Stimulated activated CD4-positive, alpha-beta T cell treated with anti-CD3 and anti-CD28 coated beads, Interleukin-1b, Interleukin-23, amount 100 ng/mL, for 1 hour (primary cell): ENCODE measurements at places on chromosomes 6 and 20.

DNA sequence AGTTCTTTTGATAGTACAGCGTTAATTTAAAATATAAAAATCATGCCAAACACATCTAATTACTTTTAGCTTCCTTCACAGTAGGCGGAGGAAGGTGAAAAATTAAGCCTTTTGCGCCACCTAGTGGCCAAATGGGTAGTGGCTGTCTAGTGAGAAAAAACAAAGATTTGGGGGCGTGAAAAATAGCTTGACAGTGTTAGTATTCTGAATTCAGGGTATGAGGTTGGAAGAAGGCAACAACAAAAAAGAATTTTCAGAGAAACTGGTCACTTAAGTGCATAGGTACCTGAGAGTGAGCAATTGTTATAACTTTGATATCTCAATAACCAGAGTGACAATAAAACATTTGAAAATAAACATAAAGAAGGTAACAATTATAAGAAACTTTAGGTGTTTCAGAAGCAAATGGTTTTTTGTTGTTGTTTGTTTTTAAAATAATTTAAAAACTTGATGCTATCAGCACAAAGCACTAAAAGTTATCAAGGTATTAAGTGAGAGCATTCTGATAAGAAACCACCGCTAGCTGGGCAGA is 14.3 kb downstream of the PSMB9 start:
- peak; percentile 67 for DNase-seq

DNA sequence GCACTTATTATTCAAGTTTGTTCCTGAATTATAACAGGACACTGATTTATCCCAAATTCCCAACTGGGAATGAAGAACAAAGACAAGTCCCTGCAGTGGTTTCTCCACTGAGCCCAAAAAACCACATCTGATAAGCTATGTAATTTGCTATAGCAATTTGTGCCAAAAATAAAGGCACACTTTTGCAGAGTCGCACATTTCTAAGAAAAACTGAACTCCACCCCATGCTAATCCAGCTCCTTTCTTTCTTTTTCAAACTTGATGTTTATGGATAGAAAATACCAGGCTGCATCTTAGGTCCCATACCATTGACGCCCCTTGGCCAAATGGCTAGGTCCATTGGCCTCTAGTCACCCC is 170.2 kb upstream of the CITED2 start:
- DNase-seq, result no peak

GRCh38 chr20:9912858-9913434 is 74.1 kb upstream of the PAK5 start:
- no peak for DNase-seq

DNA sequence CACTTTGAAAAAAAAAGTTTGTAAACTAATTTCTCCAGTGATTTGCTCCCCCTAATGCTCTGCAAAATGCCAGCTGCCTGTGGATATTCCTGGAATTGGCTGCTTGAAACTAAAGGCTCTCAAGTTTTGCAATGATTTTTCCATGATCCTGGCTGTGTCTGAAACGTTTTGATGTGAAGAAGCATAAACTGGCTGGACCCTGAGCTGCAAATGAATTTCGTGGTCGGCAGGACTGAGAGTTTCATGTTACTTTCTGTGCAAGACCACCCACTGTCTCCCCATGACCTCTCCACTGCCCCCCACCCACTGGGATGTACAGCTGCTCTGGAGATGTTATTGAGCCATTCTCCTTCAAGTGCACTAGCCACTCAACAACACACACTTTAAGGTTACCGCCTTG is 171.3 kb upstream of the SSTR4 start:
- no peak for DNase-seq

DNA sequence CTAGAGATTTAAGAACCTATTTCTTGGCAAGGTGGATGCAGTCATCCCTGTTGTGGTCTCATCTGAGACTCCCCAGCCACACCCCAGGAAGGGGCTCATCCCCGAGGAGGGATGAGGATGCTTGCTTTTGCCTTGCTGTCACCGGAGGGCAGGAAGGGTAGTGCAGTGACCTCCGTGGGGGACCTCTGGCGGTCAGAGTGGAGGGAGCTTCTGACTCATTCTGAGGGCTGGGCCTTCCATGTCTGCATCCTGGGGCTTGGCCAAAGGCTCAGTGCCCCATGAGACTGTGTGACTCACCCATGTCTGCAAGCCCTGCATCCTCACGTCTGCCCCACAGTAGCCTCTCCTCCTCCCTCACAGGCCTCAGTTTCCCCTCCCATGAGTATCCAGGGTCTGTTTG is 38.7 kb downstream of the UQCC2 start:
- DNase-seq, result no peak

- no peak for DNase-seq
Measured at GRCh38 chr6:137036566-137037300, 8.0 kb downstream of the IL20RA start.
